ENCODE measurements at places on chromosomes 1 and 21. TPM values are rescaled to one million over a fixed set of nuclear protein-coding genes. Genes with fewer than 3 reads are reported as not detected.

Gene TRIM45
- 7.3 TPM for total RNA-seq

Gene DNASE2B
- not detected for total RNA-seq

Gene TLR5
- 3.1 TPM for total RNA-seq

Gene GPR89B
- 39.7 TPM for total RNA-seq

Gene PLA2G2F
- not detected for total RNA-seq

Gene S100A7
- total RNA-seq, result not detected

Gene CFAP107
- total RNA-seq, result under 0.01 TPM

Gene MRAP
- total RNA-seq, result 2.6 TPM

Gene FCRLB
- 1.0 TPM for total RNA-seq

Gene PTGS2
- total RNA-seq, result 1.0 TPM

Gene TCHH
- not detected for total RNA-seq

Gene NBPF6
- total RNA-seq, result not detected

Gene CFHR3
- total RNA-seq, result 1.0 TPM

Gene DCST1
- not detected for total RNA-seq

Gene PADI3
- total RNA-seq, result not detected

Gene S100A13
- 55.3 TPM for total RNA-seq

Gene KIRREL1
- 23.5 TPM for total RNA-seq

Gene TINAGL1
- total RNA-seq, result 17.2 TPM
